PC-9 (cell line): ENCODE measurements at places on chromosomes 11 and 22. TPM values are rescaled to one million over a fixed set of nuclear protein-coding genes. Genes with fewer than 3 reads are reported as not detected.

Gene FAM83F
- total RNA-seq: 8.1 and 9.1 TPM in 2 replicates

GRCh38 chr11:62026739-62027370 lies 59.4 kb upstream of the FTH1 start:
- no peak for DNase-seq

GRCh38 chr11:20029193-20029592 lies 131.1 kb downstream of the DBX1 start:
- no peak for DNase-seq

DNA sequence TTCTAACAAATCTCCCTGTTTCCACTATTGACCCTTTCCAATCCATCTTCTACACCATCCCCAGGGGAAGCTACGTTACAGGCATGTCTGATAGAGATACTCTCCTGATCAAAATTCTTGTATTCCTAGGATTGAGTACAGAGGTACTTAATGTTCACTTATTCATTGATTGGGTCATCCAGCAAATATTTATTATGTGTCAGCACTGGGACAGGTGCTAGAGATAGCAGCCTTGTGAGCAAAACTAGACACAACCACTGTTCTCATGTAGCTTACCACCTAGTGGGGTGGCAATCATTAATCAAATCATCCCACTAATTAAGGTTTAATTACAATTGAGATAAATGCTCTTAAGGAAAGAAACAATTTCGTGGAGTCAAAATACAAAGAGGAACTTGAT lies 9.4 kb upstream of the RTCB start:
- no peak for DNase-seq
